Thoracic aorta endothelial cell (primary cell): ENCODE measurements at places on chromosomes 12 and 14. TPM values are rescaled to one million over a fixed set of nuclear protein-coding genes. Genes with fewer than 3 reads are reported as not detected.

The CLEC6A gene
- not detected in 2 replicates for total RNA-seq

The ALX1 gene
- total RNA-seq: 0.14 and 0.53 TPM in 2 replicates

The TPPP2 gene
- not detected in 2 replicates for total RNA-seq

The IRAK3 gene
- 16.1 and 29.5 TPM in 2 replicates for total RNA-seq

The ACVR1B gene
- total RNA-seq: 18.9 and 24.7 TPM in 2 replicates

The CKAP4 gene
- total RNA-seq: 230 and 243 TPM in 2 replicates

The C14orf119 gene
- 41.9 and 45.7 TPM in 2 replicates for total RNA-seq

The RAP1B gene
- total RNA-seq: 295 and 323 TPM in 2 replicates

The STAB2 gene
- total RNA-seq: not detected in 2 replicates

The OTX2 gene
- not detected in 2 replicates for total RNA-seq

The SYCP3 gene
- 0.07 and 0.27 TPM in 2 replicates for total RNA-seq

The APOF gene
- total RNA-seq: not detected in 2 replicates

The COCH gene
- 0.57 and 1.3 TPM in 2 replicates for total RNA-seq

The TSPAN19 gene
- not detected in 2 replicates for total RNA-seq

The WNT5B gene
- 0.07 and 0.53 TPM in 2 replicates for total RNA-seq

The ZBTB39 gene
- 9.8 and 10.3 TPM in 2 replicates for total RNA-seq

The RNASE3 gene
- not detected in 2 replicates for total RNA-seq

The POTEM gene
- not detected in 2 replicates for total RNA-seq

The SLCO1A2 gene
- total RNA-seq: under 0.01 TPM in 1 of 2 replicates, not detected in the other

The SLC5A8 gene
- total RNA-seq: not detected in 2 replicates

The ZNF605 gene
- total RNA-seq: 13.4 and 17.0 TPM in 2 replicates

The RIN3 gene
- 4.9 and 8.8 TPM in 2 replicates for total RNA-seq

The GLT1D1 gene
- total RNA-seq: not detected in 2 replicates

The KCNC2 gene
- total RNA-seq: not detected in 2 replicates

The RNF212B gene
- not detected in 2 replicates for total RNA-seq

The FLVCR2 gene
- 0.66 and 0.79 TPM in 2 replicates for total RNA-seq

The IAPP gene
- not detected in 2 replicates for total RNA-seq

The CCDC38 gene
- total RNA-seq: 0.07 and 0.13 TPM in 2 replicates

The CFAP73 gene
- total RNA-seq: not detected in 2 replicates

The RAD52 gene
- total RNA-seq: 9.0 and 15.7 TPM in 2 replicates

The RNASE8 gene
- total RNA-seq: not detected in 2 replicates

The SIX6 gene
- not detected in 2 replicates for total RNA-seq

The FGF6 gene
- not detected in 2 replicates for total RNA-seq

The SLC6A13 gene
- total RNA-seq: not detected in 2 replicates

The MYBPC1 gene
- total RNA-seq: not detected in 2 replicates

The CLEC4D gene
- total RNA-seq: not detected in 2 replicates

The IFNG gene
- not detected in 2 replicates for total RNA-seq

The SDR9C7 gene
- total RNA-seq: not detected in 2 replicates

The ZBTB42 gene
- total RNA-seq: 3.1 and 4.4 TPM in 2 replicates

The KLRC1 gene
- not detected in 2 replicates for total RNA-seq

The KRT2 gene
- not detected in 2 replicates for total RNA-seq

The NTN4 gene
- total RNA-seq: 68.2 and 72.9 TPM in 2 replicates
